ENCODE measurements at places on chromosomes 13 and 19.

- no peak for DNase-seq
Measured at GRCh38 chr19:30359936-30360335, 12.2 kb upstream of the ZNF536 start.

- DNase-seq, result no peak
Measured at GRCh38 chr13:40570930-40571329, 95.5 kb downstream of the FOXO1 start.

- DNase-seq, result no peak
Measured at GRCh38 chr13:42751693-42752092, 29.7 kb upstream of the FAM216B start.

DNA sequence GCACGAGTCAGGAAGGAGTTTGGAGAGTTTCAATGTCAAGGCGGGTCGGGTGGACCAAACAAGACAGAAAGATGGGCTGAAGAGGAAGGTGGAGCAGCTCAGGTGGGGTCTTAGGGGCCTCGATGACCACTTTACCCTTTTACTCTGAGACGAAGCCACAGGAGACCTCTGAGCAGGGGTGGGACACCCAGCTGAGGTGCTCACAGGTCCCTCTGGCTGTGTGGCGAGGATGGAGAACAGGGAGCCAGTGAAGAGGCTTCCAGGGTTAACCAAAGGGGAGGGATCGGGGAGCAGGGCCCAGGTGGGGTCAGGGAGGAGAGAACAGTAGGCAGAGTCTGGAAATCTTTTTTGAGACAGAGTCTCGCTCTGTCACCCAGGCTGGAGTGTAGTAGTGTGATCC, 2.0 kb upstream of the CCER2 start:
- DNase-seq, result no peak

DNA sequence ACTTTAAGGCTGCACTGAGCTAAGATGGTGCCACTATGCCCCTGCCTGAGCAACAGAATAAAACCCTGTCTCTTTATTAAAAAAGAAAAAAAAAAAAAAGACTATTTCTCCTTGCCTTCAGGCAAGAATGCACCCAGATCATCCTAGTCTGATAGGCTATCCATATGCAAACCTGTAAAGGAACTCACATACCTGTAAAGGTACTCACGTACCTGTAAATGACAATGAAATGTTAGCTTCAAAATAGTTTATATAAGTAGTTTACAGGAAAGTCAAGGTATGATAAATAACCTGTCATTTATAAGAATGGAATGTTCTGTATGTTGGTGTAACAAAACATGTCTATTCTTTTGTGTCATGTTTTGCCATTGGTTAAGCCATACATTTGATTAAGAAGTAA, 86.3 kb downstream of the PIBF1 start:
- DNase-seq, result no peak

- DNase-seq, result no peak
Measured at GRCh38 chr19:3007975-3008374, 21.1 kb downstream of the TLE2 start.

DNA sequence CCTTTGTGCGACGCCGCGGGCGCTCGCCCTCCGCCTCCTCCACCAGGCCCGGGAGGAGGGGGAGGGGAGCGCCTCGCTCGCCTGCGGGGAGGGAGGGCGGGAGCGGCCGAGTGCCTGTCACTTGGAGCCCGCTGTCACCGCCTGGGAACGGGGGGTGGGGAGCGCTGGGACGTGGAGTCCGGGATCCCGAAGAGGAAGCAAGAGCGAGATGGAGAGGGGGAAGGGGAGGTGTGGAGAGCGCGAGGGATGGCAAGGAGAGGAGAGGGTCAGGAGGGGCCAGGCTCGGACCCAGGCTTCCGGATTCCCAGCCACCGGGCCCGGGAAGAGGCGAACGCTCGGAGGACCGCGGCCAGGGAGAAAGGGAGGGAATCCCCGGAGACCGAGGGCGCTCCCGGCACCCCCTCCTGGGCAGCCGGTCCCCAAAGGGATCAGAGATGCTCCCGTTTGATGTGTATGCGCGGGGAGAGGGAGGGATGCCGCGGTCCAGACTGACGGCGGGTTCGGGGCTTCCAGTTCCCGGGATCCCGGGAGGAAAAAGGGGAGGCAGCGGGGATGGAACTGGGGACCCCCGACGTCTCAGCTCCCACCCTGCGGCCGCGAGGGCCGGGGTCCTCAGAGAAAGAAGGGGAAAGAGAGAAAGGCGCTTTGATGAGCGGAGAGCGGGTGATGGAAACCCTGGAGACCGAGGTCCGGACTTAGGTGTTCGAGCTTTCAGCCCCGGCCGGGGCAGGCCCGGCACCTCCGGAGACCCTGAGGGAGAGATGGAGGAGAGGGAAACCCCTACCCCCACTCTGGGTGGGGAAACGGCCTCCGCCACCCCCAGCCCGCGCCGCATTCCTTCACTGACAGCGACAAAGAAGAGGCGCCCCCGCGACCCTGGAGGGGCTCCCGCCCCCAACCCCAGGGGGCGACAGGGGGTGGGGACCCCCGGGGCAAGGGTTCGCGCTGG, 4.7 kb upstream of the DPF1 start:
- DNase-seq, result no peak

DNA sequence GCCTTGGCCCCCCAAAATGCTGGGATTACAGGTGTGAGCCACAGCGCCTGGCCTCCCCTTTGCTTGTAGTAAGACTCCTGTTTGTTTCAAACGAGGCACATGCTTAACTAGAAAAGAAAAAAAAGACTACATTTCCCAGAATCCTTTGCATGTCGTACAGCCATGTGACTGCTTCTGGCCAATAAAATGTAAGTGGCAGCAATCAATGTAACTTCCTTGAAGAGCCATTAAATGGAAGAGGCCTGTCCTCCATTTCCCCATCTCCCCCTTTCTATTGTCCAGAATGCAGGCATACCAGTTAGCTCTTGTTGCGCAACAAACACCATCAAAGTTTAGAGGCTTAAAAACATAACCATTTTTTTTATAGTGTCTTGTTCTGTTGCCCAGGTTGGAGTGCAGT, 10.4 kb upstream of the GPR32 start:
- DNase-seq, result no peak

- DNase-seq, result no peak
Measured at GRCh38 chr13:51004111-51004865, 94.7 kb downstream of the RNASEH2B start.

DNA sequence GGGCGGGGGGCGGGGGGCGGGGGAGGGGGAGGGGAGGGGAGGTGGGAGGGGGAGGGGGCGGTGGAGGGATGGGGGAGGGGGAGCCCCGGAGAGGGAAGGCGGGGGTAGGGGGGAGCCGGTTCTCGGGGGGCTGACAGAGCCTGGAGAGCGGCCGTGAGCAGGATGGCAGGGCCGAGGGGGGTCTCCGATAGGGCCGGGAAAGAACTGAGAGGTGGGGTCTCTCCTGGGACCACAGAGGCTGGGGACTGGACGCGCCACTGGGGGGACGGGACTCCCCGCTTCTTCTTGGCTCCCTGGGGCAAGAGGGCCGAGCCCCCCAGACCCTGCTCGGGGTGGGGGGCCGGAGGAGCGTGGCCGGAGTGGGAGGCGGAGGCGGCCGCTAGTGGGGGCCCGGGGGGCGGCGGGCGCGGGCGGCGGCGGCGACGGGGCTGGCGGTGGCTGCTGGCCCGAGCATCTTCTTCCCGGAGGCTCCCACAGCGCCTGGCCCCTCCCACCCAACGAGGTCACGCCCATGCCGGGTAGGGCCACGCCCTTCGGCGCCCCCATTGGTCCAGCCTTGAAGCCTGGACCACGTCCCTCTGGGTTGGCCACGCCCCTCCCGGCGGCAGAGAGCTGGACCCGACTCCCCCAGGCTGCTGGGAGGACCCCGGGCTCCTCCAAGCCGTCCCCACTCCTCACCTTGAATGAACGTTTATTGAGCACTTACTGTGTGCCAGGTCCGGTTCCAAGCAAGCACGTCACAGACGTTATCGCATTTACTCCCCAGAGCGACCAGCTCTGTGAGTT, at the start of gene NOVA2:
TSS of gene NOVA2 (minus strand) at position 313 of the 786 bp plus-strand sequence. CDS start 514 bp downstream, outside the sequence.
- DNase-seq, result peak; percentile 22

- DNase-seq, result no peak
Measured at GRCh38 chr19:6239871-6240676, 39.7 kb downstream of the MLLT1 start.

GRCh38 chr13:66558506-66558905, 671.6 kb downstream of the PCDH9 start:
- no peak for DNase-seq

DNA sequence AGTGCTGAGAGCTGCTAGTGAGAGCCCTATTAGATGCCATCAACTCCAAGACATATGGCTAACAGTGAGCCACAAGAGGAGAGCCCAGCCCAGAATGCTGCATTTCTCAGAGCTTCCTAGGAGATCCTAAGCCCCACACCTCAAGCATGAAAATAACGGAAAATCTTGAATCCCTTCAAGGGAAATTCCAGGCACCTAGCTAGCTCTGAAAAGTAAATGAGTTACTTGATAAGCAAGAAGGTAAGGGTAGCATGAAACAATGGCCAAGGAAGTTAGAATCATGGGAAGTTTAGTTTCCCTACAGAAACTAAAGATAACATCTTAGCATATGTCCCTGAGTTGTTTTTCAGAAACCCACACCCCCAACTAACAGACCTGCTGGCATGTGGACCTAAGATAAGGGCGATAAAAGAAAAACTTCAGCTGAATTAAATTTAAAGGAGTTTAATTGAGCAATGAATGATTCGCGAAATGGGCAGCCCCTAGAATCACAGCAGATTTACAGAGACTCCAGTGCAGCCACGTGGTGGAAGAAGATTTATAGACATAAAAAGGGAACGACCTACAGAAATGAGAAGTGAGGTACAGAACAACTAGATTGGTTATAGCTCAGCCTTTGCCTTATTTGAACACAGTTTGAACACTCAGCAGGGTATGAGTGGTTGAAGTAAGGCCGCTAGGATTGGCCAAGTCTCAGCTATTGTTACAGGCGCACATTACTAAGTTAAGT, 301.3 kb upstream of the DACH1 start:
- DNase-seq, result no peak

DNA sequence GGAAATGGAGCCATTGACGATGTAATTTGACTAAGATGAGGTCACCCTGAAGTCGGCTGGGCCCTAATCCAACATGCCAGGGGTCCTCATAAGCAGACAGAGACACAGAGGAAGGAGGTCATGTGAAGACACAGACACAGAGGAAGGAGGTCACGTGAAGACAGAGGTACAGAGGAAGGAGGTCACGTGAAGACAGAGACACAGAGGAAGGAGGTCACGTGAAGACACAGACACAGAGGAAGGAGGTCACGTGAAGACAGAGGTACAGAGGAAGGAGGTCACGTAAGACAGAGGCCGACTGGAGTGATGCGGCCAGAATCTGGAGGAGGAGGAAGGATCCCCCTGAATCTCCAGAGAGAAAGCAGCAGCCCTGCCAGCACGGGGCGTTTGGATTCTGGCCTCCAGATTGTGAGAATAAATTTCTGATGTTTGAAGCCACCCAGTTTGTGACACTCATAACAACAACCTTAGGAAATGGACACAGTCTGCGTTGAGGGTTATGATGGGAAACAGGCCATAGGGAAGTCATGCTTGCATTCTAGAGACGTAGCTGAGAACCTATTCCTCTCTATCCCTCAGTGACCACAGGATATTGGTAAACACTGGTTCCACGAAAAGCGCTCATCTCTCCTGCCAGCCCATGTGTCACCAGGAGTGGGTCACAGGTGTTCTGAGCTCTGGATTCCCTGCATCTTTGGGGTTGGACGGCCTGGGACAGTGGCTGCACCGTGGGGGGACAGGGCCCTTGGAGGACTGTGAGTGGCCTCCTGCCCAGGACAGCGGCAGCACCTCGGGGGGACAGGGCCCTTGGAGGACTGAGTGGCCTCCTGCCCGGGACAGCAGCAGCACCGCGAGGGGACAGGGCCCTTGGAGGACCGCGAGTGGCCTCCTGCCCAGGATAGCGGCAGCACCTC, 108.5 kb downstream of the SOX1 start:
- no peak for DNase-seq

DNA sequence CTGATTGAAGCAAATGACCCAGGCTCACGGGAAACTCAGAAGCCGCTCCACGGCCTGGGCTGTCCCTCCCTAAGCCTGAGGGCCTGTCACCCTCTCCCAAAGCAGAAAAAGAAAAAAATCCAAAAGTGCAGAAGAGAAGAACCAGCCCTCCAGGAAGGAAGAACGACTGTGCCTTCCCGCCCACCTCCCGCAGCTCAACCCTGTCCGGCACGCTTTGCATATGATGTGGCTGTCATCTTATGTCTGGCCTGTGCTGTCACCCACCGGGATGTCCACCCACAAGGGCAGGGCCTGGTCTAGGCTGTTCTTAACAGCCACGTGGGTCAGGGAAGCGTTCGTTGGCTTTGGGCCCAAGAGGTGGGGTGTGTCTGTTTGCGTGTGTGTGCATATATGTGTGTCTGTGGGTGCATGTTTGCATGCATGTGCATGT, 13.7 kb downstream of the ZBTB7A start:
- no peak for DNase-seq

GRCh38 chr19:37979547-37980082, 72.6 kb downstream of the SIPA1L3 start:
- DNase-seq, result no peak

DNA sequence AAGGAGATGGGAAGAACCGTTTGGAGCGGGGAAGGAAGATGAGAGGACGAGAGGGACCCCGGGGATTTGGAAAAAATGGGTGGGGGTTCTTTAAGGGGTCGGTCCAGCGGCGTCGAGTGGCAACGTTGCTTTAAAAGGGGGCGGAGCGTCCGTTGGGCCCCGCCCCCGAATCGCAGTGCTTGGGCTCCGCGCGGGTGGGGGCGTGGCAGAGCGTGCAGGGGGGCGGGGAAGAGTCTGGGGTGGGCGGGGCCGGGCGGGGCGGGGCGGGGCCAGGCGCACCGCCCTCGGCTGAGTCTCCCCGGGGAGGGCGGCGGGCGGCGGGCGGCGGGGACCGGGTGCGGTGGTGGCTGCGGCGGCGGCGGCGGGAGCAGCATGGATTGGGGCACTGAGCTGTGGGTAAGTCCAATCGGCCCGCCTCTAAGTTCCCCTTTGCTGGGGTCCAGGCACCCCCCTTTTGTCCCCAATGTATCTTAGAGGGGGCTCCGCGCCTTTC, at the start of gene TRIP10:
TSS of gene TRIP10 (plus strand) at position 291 of the 493 bp plus-strand sequence. CDS start at position 373, 82 bp downstream.
- no peak for DNase-seq

DNA sequence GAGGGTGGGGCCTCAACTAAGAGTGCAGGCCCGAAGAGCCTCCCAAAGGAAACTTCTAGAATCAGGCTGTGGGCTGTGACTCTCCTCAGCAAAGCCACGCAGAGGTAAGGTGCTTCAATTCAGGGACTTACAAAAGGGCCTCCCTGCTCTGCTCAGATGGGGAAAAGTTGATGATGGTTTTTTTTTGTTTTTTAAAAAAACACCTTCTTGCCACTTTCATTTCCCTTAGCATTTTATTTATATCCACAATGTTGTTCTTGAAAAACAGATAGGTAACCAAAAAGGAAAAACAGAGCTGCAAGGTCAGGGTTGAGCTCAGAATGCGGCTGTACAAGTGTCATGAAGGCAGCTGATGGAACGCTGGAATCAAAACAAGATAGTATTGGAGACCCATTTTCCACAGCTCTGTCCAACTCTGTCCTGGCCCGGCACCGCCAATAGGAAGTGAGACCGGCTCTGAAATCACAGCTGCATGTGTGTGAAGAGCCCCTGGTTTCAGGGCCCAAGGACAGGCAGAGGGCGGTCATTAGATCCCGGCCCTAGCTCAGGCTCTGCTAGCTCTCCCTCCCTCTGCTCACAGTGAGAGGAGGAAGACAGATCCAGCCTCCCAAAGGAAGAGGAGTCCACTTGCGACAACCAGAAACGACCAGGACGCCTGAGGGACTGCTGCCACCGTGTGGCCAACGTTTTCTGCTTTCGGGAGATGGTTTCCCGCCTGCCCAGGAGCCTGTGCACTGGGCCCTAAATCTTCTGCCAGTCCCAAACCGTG, 58.3 kb downstream of the KLF2 start:
- peak; percentile 85 for DNase-seq

- DNase-seq, result no peak
Measured at GRCh38 chr13:59653916-59654315, 509.8 kb downstream of the DIAPH3 start.

Measured in renal pelvis (tissue), 12 donors.